DMS153 (cell line): ENCODE measurements at places on chromosomes 5 and 9.

DNA sequence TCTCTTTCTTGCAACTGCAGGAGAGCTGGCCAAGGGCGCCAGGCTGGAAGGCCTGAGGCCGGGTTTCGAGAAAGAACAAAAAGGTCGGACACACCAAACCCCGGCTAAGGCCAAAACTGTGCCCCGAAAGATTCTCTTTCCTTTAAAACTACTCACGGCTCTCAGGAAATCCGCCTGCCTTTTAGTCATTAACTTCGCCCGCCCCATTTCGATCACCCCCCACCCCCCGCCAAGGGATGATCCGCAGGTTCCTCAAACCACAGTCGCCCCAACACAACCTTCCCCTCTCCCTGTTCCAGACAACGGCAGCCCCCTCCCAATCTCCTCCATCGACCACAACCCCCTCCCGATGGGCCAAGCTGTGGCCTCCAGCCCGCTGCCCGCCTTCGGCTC, 536 bp downstream of the FEM1C start:
- no peak for DNase-seq

DNA sequence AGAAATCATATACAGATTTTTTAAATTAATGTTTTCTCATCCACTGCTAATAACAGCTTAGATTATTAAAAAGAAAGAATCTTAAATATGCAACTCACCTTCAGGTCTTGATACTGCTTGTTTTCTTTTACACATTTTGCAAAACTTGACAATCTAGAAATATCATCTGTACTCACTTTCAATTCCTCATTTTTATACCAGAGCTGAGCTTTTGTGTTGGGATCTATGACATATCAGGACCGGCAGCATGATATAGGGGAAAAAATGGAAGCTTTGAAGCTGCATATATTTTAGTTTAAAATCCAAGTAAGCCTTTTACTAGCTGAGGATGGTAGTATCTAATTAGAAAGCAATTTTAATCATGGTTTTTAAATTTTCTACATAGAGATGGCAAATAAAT, 75.7 kb upstream of the SMARCA2 start:
- DNase-seq: no peak

- no peak for DNase-seq
Measured at GRCh38 chr9:33375238-33375840, 27.0 kb downstream of the AQP7 start.

DNA sequence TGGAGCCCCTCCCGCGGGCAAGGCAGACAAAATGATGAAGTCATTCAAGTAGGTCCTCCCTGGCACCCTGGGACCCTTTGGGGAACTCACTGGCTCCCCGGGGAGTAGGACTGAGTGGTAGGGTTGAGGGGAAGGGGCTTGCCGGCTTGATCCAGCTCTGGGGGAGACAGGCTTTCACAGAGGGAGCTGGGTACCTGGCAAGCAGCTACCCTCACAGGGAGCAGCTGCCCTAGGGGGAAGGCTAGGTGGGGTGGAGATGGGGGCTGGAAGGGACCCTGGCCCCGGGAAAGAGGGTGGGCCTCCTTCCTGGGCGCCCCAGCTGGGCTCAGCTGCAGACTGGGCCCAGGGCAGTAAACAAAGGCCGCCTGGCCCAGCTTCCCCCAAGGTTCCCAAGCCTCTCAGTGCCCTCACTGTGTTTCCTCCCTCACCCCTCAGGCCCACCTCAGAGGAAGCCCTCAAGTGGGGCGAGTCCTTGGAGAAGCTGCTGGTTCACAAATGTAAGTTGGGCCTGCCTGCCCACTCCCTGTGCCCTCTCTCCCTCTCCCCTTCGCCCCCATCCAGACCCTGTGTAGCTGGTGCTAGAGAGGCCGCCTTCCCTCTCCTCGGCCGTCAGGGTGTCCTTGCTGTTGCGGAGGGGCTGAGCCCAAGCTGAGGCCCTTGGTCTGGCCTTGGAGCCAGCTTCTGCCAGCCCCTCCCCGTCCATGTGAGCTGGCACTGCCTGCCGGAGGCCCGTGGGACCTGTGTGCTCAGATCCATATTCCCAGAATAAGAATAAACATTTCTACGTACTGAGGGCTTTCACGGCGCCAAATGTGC, 131.2 kb downstream of the RGS3 start:
- DNase-seq: no peak

GRCh38 chr5:145848854-145849253, 13.7 kb upstream of the PRELID2 start:
- DNase-seq: no peak

DNA sequence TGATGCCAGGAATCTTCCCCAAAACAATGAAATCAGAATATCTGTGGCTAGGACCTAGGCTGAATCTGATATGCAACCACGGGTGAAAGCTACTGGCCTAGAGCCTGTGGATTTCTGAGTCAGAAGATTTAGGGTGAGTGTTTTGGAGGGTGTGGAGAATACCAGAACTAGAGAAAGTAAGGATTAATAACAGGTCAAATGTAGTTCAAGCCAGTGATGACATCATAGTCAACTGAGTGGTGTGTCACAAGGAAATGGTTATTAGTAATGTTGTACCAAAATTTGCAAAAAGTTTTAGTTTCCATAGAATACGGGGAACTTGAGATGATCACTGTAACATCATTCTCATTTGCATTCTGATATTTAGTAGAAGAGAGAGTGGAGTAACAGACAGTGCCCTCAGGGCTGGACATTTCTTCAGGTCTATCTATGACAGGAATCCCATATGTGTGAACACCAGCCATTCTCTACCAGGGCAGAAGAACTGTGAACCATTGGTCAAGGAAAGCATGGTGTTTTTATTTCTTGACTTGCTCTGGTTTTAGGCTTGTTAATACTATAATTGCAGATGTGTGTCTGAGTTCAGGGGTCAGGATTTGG, 3.7 kb downstream of the GALNT12 start:
- no peak for DNase-seq

DNA sequence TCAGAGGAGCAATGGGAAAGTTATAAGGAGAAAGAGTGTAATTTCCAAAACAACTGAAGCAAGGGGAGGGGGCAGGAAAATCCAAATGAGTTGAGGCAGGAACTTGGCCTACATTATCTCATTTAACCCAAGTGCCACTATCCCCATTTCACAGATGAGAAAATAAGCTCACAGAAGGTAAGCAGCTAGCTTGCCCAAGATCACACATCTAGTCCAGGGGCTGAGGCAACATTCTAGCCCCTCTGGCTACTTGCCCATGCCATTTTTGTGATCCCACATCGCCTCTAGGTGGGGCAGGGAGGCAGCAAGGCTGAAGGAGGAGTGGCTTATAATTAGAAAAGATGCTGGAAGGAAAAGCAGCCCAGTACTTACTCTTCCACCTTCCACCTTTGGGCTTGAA, 2.6 kb upstream of the PSIP1 start:
- DNase-seq: no peak

- DNase-seq: no peak
Measured at GRCh38 chr5:11191673-11192072, 430.6 kb upstream of the DAP start.

- no peak for DNase-seq
Measured at GRCh38 chr9:137459601-137460362, 648 bp upstream of the NSMF start.

- no peak for DNase-seq
Measured at GRCh38 chr5:43514471-43514815, 505 bp downstream of the C5orf34 start.

DNA sequence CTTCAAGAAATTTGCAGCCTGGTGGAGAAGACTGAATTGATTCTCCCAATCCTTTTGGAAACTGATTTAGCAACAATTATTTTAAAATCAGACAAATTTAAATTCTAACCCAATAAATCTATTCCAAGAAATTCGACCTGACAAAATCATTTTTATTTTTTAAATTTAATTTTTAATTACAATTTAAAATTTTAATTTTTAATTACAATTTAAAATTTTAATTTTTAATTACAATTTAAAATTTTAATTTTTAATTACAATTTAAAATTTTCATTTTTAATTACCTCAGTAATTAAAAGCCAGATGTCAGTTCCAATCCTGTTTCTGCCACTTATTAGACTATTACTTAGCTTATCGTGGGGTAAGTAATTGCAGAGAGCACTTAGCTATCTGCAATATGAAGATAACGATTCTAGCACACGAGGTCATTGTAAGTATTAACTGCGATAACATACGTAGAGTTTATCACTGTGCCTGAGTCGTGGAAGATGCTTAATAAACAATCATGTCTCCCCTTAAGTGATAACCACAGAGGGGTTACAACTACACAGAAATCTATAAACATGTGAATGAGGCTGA, 346.4 kb upstream of the SLC24A2 start:
- no peak for DNase-seq

DNA sequence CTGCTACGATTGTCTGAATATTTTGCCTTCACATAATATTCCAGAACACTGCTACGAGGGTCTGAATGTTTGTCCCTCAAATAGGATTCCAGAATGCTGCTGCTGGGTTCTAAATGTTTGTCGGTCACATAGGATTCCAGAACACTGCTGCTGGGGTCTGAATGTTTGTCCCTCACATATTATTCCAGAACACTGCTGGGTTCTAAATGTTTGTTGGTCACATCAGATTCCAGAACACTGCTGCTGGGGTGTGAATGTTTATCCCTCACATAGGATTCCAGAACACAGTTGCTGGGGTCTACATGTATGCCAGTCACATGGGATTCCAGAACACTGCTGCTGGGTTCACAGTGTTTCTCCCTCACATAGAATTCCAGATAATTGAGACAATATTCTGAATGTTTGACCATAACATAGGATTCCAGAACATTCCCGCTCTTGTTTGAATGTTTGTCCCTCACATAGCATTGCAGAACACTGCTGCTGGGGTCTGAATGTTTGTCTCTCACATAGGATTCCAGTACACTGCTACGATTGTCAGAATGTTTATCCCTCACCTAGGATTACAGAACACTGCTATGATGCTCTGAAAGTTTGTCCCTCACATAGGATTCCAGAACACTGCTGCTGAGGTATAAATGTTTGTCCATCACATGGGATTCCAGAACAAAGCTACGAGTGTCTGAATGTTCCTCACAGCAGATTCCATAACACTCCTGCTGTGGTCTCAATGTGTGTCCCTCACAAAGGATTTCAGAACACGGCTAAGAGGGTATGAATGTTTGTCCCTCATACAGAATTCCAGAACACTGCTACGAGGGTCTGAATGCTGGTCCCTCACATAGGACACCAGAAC, 201.8 kb downstream of the FOXD4L6 start:
- DNase-seq: no peak

DNA sequence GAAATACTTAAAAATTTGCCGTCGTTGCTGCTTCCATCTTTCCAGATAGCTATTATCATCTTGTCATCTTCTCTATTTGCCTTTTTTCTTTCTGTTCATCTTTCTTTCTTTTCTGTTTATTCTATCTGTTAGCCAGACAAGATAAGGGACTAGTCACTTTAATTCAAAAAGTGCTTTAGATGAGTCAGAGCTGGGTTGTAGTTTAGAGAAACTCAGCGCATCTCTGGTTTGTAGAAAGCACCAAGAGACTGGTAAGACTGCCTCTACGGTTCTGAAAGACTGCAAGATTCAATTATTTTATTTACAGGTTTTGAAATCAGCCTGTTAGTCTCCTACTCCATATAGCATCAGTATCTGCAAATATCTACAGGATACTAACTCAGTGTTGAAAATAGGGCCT, 562.8 kb upstream of the RIOK2 start:
- DNase-seq: no peak

GRCh38 chr9:123807251-123807650, 122.7 kb downstream of the DENND1A start:
- no peak for DNase-seq

GRCh38 chr5:82815871-82816270, 261.3 kb downstream of the TMEM167A start:
- no peak for DNase-seq

DNA sequence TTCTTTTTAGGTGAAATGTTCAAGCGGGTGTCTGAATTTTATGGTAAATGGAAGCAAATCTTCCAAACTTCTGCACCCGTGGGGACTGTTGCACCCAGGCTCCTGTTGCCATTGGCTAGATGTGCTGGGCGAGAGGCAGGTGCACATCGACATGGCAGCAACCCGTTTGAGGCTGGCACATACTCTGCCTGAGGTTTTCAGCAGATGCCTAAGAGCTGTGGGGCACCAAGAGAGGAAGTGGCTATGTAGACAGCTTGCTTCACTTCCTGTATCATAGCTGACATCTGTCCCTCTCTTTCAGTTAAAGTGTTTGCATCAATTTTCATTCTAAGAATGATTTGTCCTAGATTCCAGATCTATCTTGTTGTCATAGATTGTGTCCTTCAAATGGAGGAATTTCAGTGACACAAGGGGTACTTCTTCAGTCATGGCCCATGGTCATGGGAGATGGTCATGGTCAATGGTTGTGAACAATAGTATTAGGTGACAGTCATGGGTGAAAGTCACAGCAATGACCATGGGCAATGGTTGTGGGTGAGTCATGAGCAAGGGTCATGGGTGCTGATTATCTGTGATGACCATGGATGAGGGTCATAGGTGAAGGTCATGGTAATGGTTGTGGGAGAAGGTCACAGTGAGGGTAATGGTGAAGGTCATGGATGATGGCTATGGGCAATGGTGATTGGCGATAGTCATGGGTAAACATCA, 115.1 kb upstream of the IRX4 start:
- DNase-seq: no peak

DNA sequence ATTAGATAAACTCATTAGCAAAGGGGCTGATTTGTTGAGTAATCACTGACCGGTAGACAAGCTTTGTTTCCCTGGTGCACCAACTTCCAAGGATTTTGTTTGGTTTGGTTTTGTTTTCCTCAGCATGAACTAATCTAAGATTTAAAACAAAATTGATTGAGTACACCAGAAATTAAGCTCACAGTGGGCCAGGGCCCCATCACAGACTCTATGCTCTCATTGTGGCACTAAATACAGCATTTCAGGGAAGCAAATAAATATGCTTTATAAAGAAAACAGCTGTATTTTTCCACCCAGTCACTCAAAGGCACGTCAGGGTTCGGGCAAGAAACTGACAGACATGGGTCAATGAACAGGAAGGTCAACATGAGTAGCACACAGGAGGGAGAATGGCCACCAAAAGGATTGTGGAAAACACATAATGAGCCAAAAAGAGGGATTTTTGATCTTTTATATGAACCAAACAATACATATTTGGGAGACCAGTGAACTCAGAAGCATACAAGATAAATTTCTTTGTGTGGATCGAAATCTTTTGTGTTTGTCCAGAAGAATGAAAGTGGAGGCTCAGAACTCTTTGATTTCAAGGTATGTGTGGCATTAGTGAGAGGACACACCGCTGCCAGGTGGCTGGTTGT, 8.8 kb downstream of the CFAP77 start:
- DNase-seq: no peak

- DNase-seq: no peak
Measured at GRCh38 chr9:108854641-108855528, 901 bp downstream of the ACTL7B start.

DNA sequence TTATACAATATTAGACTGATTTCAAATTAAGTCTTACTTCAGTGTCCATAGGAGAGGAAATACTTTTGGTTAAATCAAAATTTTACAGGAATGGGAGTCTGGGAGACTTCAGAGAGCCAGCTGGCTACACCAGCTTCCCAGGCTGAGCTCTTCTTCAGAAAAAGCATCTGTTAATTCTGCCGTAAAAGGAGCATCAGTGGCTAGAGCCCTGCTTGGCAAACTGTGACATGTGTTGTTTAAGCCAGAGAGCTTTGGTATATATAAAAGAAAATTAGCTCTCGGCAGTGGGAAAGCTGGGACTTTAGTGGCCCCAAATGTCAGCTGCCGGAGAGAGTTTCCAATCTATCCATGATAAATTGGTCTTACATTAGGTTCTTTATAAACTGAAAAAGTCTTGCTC, 378.8 kb upstream of the TUSC1 start:
- DNase-seq: no peak
